EH (cell line): ENCODE measurements at places on chromosomes 2 and 18.

DNA sequence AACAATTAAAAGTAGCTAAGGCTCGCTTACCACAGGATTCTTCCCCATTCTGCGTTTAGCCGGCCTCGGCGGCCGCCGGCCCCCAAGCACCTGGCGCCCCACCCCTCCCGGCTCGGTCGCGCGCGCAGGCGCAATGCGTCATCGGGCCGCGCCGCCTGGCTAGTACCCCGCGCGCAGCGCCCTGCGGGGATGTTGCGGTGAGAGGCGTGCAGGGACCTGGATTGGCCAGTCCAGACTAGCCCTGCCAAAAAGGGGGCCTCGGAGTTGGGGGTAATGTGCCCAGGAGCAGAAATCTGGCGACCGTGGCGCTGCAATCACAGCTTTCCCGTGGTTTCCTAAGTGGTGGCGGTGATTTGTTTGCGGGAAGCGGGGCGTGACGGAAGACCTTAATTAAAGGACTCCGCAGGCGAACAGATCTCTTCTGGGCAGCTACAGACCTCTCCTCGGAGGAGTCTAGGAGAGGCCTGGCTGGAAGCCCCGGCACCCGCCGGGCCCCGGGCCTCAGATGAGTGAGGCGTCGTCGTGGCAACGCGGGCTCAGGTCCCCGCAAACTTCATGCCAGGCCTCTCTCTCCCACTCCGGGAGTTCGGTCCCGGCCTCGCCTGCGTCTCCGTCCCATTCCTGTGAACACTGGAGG is 606 bp downstream of the TMEM237 start:
- peak; percentile 80 for DNase-seq

GRCh38 chr2:226308986-226309385 is 490.6 kb downstream of the IRS1 start:
- peak; percentile 67 for DNase-seq

GRCh38 chr2:51299370-51299769 is 267.4 kb upstream of the NRXN1 start:
- DNase-seq, result no peak

- DNase-seq, result no peak
These were observed 28.5 kb upstream of the HS6ST1 start for GRCh38 chr2:128347171-128347558.

DNA sequence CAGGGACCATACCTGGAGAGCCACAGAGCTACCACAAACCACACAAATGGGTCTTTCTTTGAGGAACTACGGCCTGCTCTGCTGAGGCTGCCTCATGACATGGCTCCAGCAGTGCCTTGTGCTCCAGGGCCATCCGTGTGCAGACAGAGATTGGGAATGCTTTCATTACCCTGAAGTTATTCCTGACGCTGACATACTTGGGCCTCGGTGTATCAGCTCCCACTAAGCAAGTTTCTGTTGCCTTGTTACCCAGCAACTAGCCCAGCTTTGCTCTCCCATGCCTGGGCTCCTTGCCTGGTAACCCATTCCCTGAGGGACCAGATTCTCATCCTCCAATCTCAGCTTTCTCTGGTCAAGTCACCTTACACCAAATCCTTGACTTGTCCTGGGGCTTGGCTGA is 80.3 kb upstream of the FZD7 start:
- no peak for DNase-seq

GRCh38 chr2:74249406-74250122 is 51.1 kb downstream of the MTHFD2 start:
- DNase-seq, result no peak

- peak; percentile 98 for DNase-seq
These were observed 14.6 kb downstream of the TMSB10 start for GRCh38 chr2:84919885-84920580.

DNA sequence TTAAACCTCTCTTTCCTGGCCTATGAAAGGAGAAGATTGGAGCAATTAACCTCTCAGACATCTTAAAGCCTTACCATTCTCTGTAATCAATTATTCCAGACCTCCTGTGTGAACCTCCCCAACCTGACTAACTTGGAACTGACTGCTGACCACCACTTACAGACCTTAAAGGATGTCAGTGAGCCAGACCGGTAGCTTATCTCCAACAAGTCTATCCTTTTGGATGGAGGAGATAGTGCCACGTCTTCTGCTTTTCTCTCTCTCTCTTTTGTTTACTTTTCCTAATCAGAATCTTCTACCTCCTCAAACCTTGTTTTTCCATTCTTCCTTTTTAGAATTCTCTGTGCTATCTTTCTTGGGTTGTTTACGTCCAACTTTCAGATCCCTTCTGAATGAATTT is 57.2 kb downstream of the LRRTM1 start:
- no peak for DNase-seq

DNA sequence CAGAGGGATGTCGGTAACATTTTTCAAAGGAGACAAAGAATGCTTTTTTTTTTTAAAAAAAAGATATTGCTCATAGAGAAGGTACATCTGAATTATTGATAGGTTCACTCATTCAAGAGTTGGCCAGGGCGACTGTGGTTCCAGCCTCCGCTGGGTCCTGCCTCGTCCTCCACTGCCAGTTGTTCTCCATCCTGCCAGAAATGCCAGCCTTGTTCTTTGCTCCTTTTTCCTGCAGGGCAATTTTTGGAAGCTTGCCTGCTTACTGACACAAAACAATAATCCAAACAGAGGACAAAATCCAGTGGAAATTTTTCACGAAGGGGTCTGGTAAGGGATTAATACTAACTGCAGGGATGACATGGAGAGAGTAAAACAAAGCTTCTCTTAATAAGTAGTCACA is 1113.0 kb downstream of the CBLN2 start:
- no peak for DNase-seq

DNA sequence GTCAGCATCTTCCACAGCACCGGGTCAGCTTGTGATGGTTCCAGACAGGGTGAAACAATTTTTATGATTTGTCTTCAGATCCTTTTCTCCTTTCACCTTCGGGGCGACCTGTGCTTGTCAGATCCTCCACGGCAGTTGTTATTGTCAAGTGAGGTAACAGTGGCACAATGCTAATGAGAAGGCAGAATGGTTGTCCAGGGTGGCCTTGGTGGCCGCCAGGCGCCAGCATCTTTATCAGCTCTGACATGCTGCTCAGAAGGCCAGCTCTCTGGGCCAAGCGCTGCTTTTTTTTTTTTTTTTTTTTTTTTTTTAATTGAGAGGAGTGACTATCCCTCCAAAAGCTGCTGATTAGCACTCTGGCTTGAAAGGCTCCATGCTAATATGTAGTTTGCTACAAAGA is 52.3 kb upstream of the MGAT5 start:
- no peak for DNase-seq

- DNase-seq, result no peak
These were observed 971 bp upstream of the CDH7 start for GRCh38 chr18:65749841-65750240.

GRCh38 chr2:211816754-211817153 is 721.8 kb downstream of the ERBB4 start:
- no peak for DNase-seq

DNA sequence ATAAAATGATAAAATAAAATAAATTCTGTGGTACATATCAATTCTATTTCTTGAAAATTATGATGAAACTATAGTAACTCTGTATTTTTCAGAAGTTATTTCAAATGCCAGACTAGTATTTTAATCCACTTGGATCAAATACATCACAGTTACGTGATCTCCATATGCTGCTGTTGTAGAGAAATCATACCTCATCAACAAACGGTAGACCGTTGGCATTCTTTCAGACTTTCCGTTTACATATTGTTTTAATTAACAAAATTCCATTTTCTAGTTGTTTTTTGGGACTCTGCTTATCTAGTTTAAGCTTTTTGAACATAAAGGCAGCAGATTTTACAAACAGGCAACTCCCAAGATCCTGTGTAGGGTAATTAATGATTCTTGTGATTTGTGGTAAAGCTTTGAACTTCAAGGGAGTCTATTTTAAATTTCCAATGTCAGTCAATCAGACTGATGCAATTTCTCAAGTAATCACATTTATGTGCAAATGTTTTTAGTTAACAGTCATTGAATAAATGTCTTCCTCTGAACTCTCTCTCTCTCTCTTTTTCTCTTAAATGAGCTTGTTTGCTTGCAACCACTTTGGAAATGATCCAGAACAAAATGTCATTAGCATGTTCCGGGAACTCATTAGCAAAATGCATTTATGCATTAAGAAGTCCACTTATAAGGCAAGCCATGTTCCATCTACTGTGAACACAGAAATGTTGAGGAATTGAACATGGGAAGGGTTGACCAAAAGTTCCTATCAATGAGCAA is 31.8 kb downstream of the NYAP2 start:
- DNase-seq, result no peak

- peak; percentile 55 for DNase-seq
These were observed 244.6 kb downstream of the BCL2 start for GRCh38 chr18:63074981-63075404.

DNA sequence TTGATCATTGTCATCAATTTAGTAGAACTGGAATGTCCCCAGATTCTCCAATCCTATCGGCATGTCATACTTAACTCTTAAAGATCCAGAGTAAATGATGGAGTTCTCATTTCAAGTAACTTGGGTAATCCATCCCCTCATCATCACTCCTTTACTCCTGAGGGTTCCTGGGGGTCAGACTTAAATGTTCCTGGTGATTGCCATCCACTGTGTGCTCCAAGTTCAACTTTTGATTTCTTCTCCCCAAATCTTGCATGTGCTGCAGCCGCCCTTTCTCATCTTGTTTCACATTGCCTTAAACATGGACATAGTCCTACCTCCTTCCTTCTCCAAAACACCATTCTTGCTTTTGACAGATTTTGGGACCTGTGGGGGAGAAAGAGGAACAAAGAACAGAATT is 43.2 kb downstream of the HNMT start:
- no peak for DNase-seq

- DNase-seq, result no peak
These were observed 86.7 kb upstream of the RAB6C start for GRCh38 chr2:129892773-129893172.
